ENCODE measurements at places on chromosomes 2 and 18.

GRCh38 chr2:104402825-104403224, 451.1 kb upstream of the POU3F3 start:
- no peak for DNase-seq

DNA sequence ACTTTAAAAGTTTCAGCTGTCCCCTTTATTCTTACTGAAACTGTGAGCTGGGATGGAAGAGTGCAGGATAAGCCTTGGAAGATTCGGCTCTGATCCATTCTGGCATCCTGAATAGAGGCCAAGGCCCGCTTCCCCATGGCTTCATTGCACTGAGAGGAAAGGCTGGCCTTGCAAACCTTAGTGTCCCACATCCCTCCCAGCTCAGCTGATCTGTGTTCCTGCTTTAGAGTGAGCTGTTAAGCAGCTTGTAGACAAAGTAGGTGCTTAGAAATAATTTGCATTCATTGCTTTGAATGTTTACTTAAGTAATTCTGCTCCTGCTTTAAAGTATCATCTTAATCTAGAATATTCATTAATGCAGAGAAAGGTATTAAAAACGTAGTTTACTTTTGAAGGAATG, 169.6 kb upstream of the BOD1L2 start:
- no peak for DNase-seq

DNA sequence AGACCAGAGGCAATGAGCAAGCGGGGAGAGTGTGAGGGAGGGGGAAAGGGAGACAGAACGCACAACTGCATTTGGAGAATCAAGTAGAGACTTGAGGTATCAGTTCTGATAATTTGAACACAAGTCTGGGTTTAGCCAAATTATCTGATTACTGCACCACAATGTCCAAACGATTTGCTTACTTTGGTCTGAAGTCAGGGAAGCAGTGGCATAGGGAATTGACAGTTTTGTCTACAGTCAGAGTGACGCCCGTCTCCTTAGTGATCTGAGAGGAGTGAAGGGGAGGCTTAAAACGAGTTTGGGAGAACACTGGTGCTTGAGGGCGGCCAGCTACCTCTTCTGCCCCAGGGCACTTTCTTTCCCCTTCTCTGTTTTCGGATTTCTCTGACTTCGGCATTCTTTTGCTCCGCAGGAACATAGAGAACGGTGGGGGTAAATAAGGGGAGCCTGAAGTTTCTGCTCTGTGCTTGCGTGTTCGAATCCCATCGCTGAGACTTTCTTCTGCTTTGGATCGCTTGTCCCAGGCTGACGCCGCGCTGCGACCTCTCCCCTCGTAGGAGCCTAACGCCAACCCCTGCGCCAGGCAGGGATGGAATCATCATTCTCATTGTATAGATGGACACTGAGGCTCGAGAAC, 2.9 kb upstream of the DLX2 start:
- no peak for DNase-seq

GRCh38 chr2:107735201-107735600, 91.5 kb upstream of the RGPD4 start:
- no peak for DNase-seq

GRCh38 chr18:36905571-36905970, 76.6 kb downstream of the KIAA1328 start:
- no peak for DNase-seq

DNA sequence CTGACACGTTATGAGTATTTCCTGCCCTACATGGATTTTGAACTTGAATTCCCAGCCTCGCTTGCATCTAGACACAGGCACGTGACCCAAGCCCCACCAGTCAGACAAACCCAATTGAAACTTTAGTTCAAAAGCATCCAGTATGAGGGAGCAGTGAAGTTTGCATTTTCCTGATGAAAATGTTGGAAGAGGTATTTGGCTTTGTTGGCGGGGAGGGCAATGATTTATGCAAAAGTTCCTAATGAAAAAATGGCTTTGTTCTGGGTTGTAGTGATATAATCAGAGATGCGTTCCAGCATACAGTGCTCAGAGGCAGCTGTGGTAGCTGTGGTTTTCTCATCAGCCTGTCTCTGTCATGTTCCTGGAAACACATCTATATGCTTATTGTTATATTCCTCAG, 36.8 kb upstream of the CPS1 start:
- DNase-seq: no peak

DNA sequence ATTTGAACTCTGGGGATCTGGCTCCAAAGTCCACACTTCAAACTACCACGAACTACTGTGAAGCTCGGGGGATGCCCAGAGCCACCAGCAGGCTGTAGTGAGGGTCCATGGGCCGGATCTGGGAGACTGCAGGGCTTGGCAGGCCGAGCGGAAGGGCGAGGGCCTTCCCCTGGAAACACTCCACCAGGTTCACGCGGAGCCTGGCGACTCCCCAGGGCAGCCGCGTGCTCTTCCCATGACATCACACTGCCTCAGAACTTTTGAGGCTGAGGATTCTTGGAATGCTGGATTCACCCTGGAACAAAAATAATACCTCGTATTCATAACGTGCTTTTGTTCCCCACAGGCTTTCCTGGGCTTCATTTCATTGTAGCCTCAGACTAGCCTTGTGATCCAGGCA, 201.0 kb downstream of the SMAD7 start:
- DNase-seq: no peak

- DNase-seq: no peak
These were observed 253.4 kb downstream of the GBX2 start for GRCh38 chr2:235914756-235915155.

GRCh38 chr2:73457982-73458381, 72.3 kb downstream of the ALMS1 start:
- DNase-seq: no peak

DNA sequence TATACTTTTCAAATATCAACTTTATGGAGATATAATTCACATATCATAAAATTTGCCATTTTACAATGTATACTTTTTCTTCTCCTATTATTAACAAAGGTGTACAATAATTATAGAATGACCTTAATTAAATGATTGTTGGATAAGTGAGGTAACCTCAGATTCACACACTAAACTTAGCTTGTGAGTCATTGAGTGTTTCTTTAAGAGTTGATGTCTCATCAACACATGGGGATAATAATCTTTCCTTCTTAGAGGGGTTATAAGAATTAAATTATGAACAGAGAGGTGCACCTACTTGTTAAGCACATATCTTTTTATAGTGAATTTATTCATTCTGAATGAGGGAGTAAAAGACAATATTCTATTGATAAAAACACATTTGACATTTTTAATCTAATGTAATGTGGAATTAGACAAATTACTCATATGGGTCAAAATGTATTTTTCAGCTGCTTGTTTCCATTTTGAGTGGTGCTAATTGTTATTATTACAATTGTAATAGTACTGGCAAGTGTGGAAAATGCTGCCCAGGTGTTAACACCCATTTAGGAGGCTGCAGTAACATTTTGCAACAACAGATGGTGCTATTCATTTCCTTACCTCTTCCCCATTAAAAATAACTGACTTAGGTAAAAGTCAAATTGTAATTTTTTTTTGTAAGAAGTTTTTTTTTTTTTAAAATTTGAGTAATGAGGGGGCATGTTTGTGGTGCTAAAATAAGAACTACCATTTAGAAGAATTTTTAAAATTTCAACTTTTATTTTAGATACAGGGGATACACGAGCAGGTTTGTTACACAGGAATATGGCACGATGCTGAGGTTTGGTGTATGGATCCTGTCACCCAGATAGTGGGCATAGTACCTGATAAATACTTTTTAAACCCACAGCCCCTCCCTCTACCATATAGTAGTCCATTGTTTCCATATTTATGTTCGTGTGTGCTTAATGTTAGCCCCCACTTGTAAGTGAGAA, 32.1 kb upstream of the DYNAP start:
- DNase-seq: no peak

DNA sequence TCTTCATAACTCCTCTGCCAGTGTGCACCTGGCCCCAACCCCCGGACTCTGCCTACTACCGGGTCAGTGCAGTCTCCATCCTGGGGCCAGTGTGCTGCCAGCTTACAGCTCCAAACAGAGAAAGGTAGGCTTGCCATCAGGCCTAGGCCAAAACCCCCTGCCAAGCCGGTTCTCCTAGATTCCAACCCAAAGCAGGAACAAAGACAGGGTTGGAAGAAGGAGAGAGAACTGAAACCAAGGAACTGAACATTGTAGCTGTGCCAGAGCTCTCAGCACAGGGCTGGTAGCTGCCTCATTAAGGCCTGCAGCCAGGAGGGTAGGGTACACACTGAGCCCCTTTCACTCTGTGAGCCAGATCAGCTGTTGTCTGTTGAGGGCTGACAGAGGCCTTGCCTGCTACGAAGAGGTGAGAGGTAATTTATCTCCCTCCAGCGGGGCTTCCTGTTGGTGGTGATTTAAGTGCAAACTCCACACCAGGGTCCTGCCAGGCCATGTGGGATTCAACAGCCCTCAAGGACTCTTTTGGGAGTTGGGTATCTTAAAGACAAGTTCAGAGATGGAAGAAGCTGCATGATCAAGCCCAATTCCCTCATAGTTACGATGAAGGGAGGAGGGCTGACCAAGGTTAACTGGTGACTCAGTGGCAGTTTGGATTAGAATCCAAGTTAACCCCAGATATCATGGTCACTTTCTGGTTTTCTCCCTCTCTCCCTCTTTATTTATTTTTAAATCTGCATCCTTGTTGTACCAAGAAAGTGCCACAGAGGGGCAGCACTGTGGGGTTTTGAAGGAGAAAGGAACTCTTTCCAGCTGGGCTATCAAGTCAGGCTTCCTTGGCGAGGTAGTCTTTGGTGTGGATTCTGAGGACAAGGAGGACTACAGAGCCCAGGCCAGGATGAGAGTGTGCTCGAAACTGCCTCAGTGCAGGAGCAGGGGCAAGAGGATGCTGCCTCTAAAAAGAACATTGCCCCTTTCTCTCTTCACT, 48.1 kb downstream of the CYRIA start:
- no peak for DNase-seq

DNA sequence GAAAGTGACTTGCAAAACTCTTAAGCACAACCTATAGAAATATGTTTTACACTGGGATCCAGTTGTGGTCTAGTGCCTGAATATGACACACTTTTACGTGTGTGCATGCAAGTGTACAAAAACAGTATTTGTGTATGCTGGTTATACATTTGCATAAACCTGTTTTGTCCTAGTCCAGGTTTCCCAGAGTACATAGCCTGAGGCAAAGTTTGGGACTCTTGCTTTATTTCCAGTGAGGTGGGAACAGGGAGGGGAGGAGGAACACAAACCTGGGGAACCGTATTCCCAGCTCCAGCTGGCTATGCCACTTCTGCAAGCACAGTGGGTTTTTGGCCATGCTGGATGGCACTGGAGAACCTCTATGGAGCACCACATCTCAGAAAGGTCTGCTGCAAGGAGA, 481.1 kb upstream of the HS6ST1 start:
- no peak for DNase-seq

DNA sequence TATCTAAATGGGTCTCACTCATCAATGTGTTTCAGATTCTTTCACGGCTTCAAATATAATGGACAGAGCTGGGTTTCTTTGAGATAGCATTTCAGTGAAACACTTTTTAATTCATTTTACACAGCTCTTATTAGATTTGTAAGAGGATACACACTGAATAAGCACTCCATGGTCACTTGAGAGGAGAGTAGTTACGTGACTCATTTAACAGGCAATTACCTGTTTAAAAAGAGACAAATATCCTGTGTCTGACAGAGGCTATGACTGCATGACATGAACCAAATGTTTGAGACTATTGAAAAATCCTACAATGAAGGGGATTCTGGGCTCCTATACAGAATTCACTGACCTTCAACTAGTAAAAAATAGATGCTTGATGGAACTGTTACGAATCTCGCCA, 786.9 kb downstream of the EPHA4 start:
- DNase-seq: no peak

Data from activated T-cell treated with anti-CD3 and anti-CD28 coated beads for 24 hours (primary cell).